COLO829 (cell line): ENCODE measurements at places on chromosomes 5 and 9.

- no peak for DNase-seq
Measured at GRCh38 chr9:32345243-32345642, 39.2 kb upstream of the ACO1 start.

GRCh38 chr5:3911773-3912172 lies 316.1 kb downstream of the IRX1 start:
- no peak for DNase-seq

- no peak for DNase-seq
Measured at GRCh38 chr9:91911657-91912056, 38.4 kb downstream of the ROR2 start.

- DNase-seq = no peak
Measured at GRCh38 chr9:74036549-74037231, 460.4 kb upstream of the RORB start.

- DNase-seq = peak; percentile 5
Measured at GRCh38 chr5:154038261-154038706, 426 bp downstream of the FAM114A2 start.

GRCh38 chr9:15220658-15221318 lies 86.2 kb downstream of the TTC39B start:
- DNase-seq = no peak

- no peak for DNase-seq
Measured at GRCh38 chr5:32645246-32645645, 59.9 kb downstream of the SUB1 start.

DNA sequence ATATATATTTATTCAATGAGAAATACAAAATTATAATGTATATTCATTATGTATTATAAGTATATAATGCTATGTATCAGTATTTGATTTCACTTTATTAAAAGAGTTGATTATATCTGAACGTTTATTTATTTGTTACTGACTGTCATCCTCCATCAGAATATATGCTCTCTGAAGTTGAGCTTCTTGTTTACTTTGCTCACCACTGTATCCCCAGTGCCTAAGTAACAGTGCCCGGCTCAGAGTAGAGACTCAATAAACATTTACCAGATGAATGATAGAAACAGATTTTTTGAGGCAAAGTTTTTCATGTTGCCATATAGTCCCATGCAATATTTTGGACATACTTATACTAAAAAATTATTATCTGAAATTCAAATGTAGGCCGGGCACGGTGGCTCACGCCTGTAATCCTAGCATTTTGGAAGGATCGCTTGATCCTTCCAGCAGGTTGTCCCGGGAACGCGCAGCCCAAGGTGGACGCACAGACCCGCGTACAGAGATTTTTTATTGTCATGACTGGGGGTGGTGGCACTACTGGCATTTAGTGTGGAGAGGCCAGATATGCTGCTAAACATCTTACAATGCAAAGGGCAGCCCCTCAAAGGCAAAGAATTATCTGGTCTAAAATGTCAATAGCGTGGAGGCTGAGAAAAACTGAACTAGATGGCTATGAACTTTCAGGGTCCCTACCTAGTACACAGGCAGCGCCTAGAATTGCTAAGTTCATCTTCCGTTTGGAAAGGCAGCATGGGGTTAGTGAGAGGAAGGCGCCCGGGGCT lies 761 bp upstream of the DNAJC25 start:
- no peak for DNase-seq

DNA sequence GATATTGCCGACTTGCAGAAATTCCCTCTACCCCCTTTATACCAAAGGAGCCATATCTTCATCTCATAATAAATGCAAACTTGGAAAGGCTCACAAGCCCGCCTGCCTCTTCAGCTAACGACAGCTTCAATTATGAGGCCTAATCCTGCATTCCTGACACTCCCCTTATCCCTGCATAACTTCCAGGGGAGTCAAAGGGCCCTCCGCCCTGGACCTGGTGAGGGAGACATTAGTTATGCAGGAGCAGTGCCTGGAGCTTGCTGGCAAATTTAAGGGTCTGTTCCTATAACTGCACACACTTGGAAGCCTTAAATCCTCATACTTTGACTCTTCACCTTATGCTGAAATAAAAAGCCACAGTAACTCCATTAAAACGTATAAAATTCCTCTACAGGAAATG lies 617.9 kb downstream of the BNC2 start:
- no peak for DNase-seq

DNA sequence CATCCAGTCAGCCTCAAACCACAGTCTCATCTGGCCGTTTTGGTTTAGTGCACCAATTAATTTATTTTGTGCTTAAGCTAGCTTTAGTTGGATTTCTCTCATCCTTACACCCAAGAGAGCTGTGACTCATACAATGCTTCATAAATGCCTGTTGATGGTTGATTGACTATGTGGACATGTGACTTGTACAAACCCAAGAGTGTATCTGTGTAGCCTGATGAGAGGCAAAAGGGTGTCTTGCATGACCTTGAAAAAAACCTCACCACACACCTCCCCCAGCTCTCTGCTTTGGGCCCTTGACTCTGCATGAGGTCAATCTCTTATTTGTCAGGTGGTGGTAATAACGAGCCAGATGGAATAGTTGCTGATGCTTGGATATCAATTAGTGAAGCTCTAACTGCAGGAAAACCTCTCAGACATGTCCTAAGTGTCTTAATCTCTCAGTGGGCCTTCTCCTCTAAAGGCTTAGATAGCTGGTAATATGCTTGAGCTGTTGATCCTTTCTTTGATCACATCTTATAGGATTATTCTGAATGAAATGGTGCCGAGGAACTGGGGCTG lies 10.6 kb upstream of the GLRA1 start:
- no peak for DNase-seq

DNA sequence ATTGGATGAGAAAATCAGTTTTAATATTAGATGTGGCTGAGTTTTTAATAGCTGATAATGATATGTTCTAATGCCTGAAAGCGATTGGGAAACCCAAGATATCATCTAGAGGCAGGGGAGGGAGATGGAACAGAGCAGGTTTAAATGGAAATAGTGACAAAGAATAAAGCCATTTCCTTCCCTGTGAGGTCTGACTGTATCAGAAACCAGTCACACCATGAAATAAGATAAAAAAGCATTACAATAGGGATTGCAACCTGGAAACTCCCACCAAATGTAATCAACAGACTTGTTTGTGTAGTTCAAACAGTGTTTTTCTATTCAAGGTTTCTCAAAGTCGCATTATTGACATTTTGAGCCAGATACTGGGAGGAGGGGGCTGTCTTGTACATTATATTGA lies 110.1 kb upstream of the SMIM23 start:
- no peak for DNase-seq

- no peak for DNase-seq
Measured at GRCh38 chr5:135999406-136000139, 29.2 kb upstream of the TGFBI start.

DNA sequence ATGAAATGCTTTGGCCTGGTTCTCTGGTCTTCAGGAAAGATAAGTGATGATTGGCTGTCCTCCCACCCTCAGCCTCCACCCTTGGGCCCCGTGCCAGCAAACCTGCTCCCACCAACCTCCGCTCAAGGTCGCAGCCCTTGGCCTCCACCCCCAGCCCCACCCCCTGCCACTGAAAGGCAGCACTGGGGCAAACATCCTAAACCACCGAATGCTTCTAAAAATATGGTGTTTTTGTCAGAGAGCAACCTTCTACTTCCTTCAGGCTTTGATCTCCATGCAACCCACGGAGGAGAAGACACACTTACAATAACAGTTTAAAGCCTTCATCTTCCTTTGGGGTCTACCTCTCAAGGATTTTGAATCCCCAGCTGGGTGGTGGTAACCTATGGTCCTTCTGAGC lies 24.0 kb upstream of the TCF7 start:
- no peak for DNase-seq

DNA sequence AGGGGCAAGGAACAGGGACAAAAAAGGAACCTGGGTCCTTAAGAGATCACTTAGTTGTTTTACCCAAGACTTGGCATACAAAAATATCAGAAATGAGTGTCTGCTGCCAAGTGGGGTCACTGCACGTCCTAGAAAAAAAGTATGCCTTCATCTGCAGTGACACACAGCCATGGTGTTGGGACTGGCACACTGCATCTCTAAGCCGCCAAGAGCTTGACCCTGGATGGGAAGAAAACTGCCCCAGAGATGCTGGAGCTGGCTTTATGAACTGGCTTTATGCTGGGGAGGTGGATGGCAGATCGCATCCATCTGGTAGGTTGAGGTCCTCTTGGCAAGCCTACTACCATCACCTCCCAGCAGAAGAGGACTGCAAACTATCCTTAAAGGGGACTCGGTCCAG lies 51.7 kb downstream of the IRF1 start:
- DNase-seq = no peak

GRCh38 chr5:151448038-151448985 lies 909 bp downstream of the SLC36A1 start:
- no peak for DNase-seq

GRCh38 chr5:5716665-5717064 lies 294.2 kb downstream of the ICE1 start:
- no peak for DNase-seq

- peak; percentile 15 for DNase-seq
Measured at GRCh38 chr5:152560512-152561137, 155.5 kb upstream of the NMUR2 start.

DNA sequence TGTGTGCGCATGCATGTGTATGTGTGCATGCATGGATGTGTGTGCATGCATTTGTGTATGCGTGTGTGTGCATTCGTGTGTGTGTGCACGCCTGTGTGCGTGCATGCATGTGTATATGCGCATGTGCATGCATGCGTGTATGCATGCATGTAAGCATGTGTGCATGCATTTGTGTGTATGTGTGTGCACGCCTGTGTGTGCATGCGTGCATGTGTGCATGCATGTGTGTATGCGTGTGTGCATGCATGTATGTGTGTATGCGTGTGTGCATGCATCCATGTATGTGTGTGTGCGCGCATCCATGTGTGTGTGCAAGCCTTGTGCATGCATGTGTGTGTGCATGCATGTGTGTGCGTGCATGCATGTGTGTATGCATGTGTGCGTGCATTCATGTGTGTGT lies 276.8 kb downstream of the PBX3 start:
- no peak for DNase-seq

GRCh38 chr9:25742256-25742655 lies 64.0 kb upstream of the TUSC1 start:
- peak; percentile 12 for DNase-seq

DNA sequence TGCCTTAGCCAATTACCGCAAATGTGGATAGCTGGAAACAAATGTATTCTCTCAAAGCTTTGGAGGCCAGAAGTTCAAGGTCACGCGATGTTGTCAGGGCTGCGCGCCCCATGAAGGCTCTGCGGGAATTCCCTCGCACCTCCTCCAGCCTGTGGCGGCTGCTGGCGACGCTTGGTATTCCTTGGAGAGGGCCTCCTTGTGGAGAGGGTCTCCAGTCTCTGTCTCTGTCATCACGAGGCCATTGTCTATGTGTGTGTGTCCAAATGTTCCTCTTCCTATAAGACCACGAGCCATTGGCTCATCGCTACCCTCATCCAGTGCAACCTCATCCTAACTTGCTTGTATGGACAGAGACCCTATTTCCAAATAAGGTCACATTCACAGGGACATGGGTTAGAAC lies 97.5 kb downstream of the ANKRD33B start:
- DNase-seq = no peak

- peak; percentile 81 for DNase-seq
Measured at GRCh38 chr9:96493757-96494156, 43.8 kb downstream of the HABP4 start.

DNA sequence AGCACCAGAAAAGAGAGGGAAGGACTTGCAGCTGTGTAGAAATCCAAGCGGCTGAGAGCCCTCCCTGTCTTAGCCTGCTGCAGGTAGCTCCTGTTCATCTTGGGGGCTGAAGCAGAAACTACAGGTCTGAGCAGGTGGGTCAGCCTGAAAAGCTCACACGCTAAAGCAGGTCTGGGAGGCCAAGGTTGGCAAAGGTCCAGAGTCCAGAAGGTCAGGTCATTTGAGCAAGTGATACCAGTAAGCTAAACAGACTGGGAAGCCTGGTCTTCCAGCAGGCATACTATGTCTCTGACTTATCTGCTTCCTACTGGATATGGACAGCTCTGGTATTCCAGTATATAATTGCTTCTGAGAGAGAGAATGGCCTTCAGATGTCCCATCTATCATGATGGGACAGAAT lies 26.2 kb downstream of the PTCD2 start:
- no peak for DNase-seq

- DNase-seq = no peak
Measured at GRCh38 chr5:136736021-136736420, 370.7 kb upstream of the TRPC7 start.

DNA sequence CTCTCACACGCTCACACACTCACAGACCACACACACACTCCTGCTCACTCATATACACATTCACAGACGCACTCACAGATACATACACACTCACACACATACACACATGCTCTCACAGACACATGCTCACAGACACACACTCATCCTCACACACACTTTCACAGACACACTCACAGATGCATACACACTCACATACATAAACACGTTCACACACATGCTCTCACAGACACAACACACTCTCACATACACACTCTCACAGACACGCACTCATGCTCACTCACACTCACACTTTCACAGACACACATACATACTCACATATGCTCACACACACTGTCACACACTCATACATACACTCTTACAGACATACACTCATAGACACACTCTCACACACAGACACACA lies 82.2 kb downstream of the IRX2 start:
- DNase-seq = no peak

- peak; percentile 39 for DNase-seq
Measured at GRCh38 chr9:87464110-87464991, 33.3 kb upstream of the DAPK1 start.

DNA sequence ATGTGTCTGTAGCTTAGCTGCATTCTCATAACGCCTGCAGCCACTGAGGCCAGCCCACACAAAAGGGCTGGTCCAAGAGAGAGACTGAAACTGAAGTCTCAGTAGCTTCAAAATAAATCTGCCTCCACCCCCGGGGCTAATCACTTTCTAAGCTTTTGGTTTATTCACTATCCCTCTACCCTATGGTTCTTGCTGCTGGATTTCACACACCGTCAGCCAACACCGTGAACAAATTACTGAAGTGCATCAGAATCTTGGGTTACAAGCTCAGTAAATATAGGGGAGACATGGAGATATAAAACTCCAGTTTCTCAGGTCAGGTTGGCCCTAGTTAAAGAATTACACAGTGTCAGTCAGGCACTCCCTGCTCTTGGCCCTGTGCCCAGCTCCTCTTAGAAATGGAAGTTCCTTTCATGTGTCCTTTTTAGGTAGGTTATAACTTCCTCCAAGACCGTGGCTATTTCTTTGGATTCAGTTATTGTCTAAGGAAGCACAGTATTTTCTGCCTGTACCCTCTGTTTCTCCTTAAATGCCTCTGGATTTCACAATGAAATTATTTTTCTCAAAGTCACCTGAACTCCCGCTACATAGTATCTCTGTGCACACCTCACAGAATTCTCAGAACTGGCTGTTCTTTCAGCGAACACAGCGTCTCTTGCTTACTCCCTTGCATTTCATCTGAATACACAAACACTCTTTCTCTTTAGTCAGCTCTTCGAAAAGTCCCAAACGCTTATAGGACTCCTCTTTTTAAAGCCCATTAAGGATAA lies 112.5 kb downstream of the FAM174A start:
- DNase-seq = no peak

- no peak for DNase-seq
Measured at GRCh38 chr9:133534346-133535291, at the start of gene ADAMTSL2. Gene ADAMTSL2, plus strand, starts transcription at chr9:133534704. Its CDS starts 2,009 bp downstream, at chr9:133536713.

- DNase-seq = no peak
Measured at GRCh38 chr5:129199308-129199707, 104.8 kb downstream of the ISOC1 start.
